Activated CD4-positive, alpha-beta T cell treated with anti-CD3 and anti-CD28 coated beads, Interleukin-2, Interleukin-6, amounts not matched to agents 100 ng/mL and 50 ng/mL, durations not matched to agents 16 hours and 8 hours (primary cell): ENCODE measurements at places on chromosomes 2 and 18.

DNA sequence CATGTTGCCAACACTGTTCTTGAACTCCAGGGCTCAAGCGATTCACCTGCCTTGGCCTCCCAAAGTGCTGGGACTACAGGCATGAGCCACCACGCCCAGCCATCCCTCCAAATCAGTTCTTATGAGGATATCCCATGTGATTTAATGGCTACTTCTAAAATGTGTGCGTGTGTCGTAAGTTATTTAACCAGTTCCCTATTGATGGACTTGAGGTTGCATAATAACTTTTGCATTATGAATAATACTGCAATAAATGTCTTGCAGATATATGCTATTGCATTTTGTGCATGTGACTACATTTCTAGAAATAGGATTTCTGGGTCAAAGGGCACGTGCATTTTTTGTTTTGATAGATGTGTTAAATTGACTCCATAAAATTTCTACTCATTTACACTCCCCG lies 19.0 kb downstream of the DIPK1C start:
- DNase-seq = no peak

GRCh38 chr2:225207043-225207442 lies 164.8 kb upstream of the DOCK10 start:
- no peak for DNase-seq

- DNase-seq = no peak
These were observed 102.7 kb downstream of the CALCRL start for GRCh38 chr2:187345338-187345737.

DNA sequence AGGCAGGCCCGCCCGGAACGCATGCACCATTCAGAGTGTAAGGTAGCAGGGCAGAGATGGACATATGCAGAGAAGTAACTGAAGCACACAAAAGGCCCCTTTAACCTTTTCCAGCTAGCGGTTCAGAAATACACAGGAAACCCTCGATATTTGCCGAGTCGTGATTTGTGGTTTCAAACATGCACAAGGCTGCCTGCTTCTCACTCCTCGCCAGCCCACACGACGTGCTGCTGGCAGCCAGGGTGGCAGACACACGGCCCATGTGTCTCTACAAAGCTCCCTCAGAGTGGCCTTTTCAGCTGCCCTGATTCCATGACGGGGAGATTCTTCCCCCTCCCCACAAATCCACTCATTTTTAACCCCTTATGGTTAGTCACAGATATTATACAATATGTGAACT lies 23.6 kb downstream of the ZBTB7C start:
- DNase-seq = peak; percentile 4

DNA sequence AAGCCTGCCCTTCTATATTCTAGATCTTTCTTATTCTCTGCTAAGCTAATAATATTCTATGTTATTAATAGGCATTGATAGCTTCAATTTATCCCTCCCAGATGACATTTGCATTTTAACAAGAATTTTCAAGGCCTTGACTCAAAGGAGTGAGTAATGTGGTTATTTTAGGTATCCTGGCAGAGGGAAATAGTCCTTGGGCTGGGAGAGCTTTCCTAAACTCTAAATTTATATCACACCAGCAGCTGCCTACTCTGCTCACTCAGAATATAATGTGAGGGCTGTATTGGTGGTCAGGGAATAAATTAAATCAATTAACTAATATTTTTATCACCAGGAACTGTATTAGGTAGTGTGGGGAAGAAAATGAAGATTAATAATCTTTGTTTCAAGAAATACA lies 74.8 kb upstream of the ADAM23 start:
- no peak for DNase-seq

GRCh38 chr2:66526180-66526579 lies 91.3 kb downstream of the MEIS1 start:
- DNase-seq = no peak

DNA sequence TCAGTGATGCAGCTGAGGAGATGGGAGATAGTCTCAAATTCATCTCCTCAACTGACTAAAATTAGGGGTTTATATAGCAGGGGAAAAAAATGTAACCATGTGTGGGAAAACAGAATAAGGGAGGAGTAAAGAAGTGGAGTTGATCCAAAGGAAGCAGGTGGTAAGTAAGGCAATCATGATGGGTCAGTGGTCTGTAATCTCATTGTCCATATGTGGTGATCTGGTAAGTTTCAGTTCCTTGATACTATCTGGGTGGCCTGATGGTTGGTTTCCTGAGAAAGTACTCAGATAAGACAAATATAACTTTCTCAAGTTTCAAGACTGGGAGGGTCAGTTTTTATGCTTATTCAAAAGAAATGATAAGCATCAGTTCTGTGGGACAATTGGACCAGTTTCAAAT lies 312.3 kb upstream of the KCNJ3 start:
- no peak for DNase-seq

DNA sequence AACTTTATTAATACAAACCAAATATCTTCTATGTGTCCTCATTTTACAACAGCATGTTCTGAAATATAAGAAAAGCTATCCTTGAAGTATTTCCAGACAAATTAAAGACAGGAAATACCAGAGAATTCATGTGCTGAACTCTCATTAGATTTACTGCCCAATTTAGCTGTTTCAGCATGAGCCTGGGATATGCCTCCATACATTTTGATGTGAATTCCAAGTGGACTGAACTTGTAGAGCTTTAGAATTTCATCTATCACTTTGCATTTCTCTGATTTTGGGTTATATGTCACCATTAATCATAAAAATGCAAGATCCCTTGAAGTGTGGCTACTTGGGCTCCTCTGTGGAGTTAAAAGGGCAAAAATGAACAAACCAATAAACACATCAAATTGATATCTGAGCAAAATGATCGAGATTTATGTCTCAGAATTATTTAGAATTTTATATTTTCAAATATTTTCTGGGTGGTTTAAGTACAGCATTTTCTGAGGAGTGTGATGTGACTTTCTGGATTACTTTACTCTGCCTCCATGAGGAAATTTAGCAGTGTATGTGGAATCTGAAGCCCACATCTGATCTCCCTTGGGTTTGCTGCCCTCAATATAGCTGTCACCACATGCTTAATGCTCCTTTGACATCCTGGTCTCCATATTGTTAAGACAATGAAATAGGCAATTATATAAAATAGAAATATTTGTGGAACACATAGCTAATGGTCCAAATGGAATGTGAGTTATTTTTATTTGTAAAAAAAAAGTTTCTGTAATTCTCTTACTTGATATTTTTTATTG lies 206.6 kb upstream of the RBMS1 start:
- DNase-seq = no peak

GRCh38 chr2:19158896-19159295 lies 199.5 kb downstream of the OSR1 start:
- no peak for DNase-seq

- peak; percentile 50 for DNase-seq
These were observed 266.5 kb downstream of the TCF4 start for GRCh38 chr18:55321265-55322177.

DNA sequence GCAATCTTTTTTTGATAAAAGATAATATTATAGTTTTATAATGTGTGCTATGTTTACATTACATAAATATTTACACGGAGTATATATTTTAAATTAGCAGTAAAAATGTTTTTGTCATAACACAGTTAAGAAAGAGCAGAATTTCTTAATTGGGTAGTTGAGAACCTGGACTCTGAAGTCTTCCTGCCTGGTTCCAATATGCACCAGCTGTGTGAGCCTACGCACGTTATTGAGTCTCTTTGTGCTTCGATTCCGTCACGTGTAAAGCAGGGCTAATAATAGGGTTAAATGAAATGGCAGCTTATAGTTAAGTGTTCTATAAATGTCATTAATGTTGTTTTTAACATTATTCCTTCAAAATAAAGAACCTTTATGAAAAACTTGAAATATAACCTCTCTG lies 1.2 kb upstream of the CCDC88A start:
- no peak for DNase-seq

DNA sequence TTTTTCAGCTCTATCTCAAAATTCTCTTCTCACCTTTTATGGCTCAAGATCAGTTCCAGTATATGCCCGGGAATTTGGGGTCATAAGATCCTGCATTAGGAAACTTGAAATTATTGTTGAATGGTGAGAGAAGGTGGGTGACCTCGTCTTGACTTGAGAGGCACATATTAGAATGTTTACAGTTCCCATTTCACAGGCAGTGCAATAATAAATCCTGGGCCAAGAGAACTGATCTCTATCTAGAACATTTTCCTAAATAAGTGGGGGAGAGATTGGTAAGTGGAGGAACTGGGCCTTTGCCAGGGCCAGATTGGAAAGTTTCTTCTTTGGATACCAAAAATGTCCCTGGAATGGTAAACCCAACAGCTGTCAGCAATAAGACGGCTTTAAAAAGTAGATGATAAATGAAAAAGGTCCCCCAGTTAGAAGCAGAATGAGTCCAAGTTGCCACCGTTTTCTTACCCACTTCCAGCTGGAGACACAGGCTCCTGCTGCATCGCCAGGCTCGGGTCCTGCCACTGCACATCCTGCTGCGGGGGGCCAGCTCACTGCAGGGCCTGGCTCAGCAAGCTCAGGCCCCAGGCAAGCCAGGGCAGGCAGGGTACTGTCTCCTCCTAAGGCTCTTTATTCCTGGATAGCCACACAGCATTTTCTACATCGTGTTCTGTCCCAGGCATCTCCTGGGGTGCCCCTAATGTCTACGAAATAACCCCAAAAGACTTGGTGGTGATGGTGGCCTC lies 126.4 kb upstream of the EPAS1 start:
- no peak for DNase-seq

DNA sequence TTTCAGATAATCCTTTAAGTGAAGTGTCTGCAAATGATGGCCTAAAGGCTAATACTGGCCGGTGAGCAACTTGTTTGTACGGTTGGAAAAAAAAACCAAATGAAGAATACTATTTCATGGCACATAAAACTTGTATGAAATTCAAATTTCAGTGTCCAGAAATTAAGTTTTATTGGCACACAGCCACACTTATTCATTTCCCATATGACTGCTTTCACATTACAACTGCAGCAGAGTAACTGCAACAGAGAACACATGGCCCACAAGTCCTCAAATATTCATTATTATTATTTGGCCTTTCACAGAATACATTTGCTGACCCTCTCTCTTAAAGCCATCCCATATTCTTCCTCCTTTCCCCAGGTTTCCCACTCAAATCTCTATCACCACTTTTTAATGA lies 1268.6 kb downstream of the LRP1B start:
- no peak for DNase-seq
